Spinal cord (tissue), 10 donors: ENCODE measurements at places on chromosomes 12 and 14. TPM values are rescaled to one million over a fixed set of nuclear protein-coding genes. Genes with fewer than 3 reads are reported as not detected.
A peak's percentile ranks its signal among the peaks of the same experiment; 100 is the strongest.

Gene TMEM179
- 9.4 TPM for total RNA-seq

GRCh38 chr12:4280351-4281163 is 7.0 kb downstream of the CCND2 start:
- DNase-seq: peak; percentile 75

GRCh38 chr14:71117839-71118743 is 210.8 kb downstream of the PCNX1 start:
- DNase-seq: no peak

GRCh38 chr12:68122236-68122920 is 37.2 kb downstream of the IFNG start:
- no peak for DNase-seq

DNA sequence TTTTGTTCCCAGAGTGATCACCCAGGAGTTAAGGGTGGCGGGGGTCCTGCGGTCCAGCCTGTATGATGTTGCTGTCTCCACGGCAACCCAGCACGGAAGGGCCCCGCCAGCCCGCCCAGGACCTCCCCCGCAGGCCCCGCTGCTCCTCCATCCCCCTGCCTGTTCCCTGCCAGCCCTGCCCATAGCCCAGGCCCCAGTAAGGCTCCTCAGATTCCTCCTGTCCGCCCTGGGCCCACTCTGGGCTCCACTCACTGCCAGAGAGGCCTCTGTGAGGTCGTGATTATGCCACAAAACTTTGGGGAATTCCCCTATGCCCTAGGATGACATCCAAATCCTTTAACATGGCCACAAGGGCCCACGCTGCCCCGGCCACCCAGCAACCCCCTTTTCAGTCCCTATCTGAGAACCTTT is 20.8 kb downstream of the HSP90AA1 start:
- no peak for DNase-seq
